Foreskin keratinocyte (primary cell): ENCODE measurements at places on chromosomes 2 and 18. TPM values are rescaled to one million over a fixed set of nuclear protein-coding genes. Genes with fewer than 3 reads are reported as not detected.

The DYNAP gene
- total RNA-seq, result not detected in 2 replicates

The CYP27A1 gene
- 0.44 and 0.56 TPM in 2 replicates for total RNA-seq

The ARHGEF4 gene
- 22.5 and 22.9 TPM in 2 replicates for total RNA-seq

The ANKRD12 gene
- total RNA-seq, result 12.4 and 12.9 TPM in 2 replicates

The AUP1 gene
- total RNA-seq, result 138 and 144 TPM in 2 replicates

The ASPRV1 gene
- total RNA-seq, result 0.21 and 0.37 TPM in 2 replicates

The CD207 gene
- total RNA-seq, result not detected in 2 replicates

The LYPD1 gene
- total RNA-seq, result not detected in 2 replicates

The DHRS9 gene
- total RNA-seq, result 0.20 TPM in 1 of 2 replicates, not detected in the other

The AFF3 gene
- not detected in 2 replicates for total RNA-seq

The LOXL3 gene
- 1.4 and 1.9 TPM in 2 replicates for total RNA-seq

The OTOF gene
- total RNA-seq, result not detected in 2 replicates

The CNDP1 gene
- not detected in 2 replicates for total RNA-seq

The TUBA3D gene
- total RNA-seq, result not detected in 2 replicates
